ENCODE measurements at places on chromosomes 6 and 20.

- DNase-seq, result no peak
These were observed 64.1 kb downstream of the GFOD1 start for GRCh38 chr6:13423252-13423651.

DNA sequence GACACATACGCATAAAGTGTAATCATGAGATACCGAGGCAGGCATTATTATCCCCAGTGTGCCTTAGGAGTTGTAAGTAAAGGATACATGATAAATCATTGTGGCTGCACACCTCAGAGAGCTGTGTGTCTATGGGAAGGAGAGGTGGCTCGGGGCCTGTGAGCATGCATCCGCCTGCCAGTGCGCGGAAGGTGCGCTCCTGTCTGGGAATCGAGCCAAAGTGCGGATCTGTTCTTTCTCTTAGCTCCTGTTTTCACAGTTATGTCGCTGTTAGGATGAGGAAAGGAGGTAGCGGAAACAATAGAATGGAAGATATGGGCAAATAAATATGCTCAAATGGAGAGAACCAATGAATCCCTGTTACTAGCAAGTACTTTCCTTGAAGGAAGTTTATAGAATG, 98.0 kb downstream of the ANKRD6 start:
- DNase-seq, result peak; percentile 16

GRCh38 chr6:43827898-43828297, 57.9 kb downstream of the VEGFA start:
- DNase-seq, result no peak

DNA sequence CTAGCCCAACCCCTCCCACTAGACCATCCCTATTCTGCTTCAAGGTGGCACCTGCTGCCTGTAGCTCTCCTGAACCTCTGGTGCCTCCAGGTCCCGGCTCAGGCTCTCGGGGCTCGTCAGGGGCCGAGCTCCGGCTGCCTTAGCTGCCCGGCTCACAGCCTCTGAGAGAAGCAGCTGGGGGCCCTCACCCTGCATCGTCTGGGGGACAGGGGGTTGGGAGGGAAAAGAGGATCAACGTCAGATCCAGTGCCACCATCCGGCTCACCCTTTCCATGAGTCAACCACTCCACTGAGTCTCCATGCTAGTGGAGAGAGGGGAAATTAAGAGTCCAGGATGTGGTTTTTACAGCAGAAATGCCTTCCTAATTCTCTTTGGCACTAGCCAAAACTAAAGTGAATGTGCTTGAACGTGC, 13.0 kb downstream of the BAG6 start:
- DNase-seq, result no peak

DNA sequence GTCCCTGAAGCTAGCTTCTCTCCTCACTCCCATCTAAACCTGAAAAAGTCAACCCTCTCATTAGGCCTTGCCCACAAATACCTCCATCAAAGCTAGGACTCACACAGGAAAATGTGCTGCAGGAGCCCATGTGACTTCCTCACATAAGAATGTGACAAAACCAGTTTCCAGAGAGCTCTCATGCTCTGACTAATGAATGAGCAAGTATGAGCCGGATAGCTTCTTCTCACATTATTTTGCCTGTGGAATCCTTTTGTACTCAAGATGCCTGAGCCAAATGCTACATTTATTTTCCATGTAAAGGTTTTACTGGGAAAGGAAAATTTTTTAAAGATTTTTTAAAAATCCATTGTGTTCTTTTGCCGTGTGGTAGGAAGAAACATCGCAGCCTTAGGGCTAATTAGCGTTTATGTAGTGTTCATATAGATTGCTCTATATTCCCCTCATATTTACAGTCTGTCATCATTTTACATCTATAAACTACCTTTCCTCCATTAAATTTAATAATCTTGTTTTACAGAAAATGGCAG, 68.6 kb upstream of the CCN6 start:
- DNase-seq, result no peak

- DNase-seq, result no peak
These were observed 252.6 kb upstream of the SUPT3H start for GRCh38 chr6:45630314-45630713.

- peak; percentile 10 for DNase-seq
These were observed 103.8 kb downstream of the DLL1 start for GRCh38 chr6:170186941-170187668.

GRCh38 chr6:143241911-143242310, 181.2 kb downstream of the AIG1 start:
- DNase-seq, result no peak

DNA sequence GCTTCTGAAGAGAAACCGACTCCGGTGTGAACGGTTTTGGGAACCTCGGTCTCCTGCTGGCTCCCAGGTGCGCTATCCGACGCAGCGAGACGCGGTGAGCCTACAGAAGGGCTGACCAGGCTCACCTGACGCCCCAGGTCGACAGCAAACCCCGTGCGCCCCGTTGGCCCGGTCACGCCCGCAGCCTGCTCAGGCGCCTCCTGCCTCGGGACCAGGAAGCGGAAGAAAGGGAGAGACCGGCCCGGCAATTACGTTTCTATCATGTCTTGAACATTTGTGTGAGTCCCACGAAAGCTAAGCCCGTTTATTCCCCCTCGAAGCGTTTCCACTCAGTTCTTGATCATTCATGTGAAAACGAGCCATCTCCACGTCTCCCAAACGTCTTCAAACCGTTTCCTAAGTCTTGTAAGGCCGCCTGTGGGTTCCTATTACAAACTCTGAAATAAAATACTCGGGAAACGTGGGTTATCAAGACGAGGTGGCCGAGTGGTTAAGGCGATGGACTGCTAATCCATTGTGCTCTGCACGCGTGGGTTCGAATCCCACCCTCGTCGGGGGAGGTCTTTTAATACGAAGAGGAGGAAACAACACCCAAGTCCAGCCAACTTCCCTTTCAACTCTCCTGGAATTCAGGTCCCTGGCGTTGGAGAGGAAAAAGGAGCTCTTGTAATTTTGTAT, 150.5 kb upstream of the PRSS16 start:
- no peak for DNase-seq

GRCh38 chr6:123821112-123821511, 17.4 kb downstream of the NKAIN2 start:
- no peak for DNase-seq

GRCh38 chr6:108171291-108171917, 5.6 kb downstream of the NR2E1 start:
- no peak for DNase-seq
